CD4-positive, alpha-beta T cell treated with Interferon gamma for 1 hour (primary cell): ENCODE measurements at places on chromosomes 5 and 9.

GRCh38 chr5:458547-459353 is 15.8 kb downstream of the EXOC3 start:
- no peak for DNase-seq

DNA sequence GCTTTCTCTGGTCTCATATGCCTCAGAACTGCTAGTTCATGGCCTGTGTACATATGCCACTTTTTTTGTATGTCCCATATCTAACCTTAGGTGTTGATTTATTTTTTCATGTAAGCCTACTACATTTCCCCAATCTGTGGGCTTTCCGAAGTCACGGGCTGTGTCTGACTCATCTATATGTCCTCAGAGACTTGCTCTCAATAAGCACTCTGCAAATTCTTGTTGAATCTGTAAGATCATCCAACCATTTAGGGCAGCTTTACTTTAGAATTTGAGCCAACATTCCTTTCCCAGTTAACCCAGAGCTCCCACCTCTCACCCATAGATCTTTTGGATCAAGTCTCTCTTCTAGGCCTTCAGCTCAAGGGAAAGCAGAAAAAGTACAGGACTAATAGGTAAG is 263.4 kb downstream of the SEC61B start:
- no peak for DNase-seq

GRCh38 chr9:69376651-69377050 is 51.6 kb downstream of the ENTREP1 start:
- DNase-seq, result no peak

GRCh38 chr9:119945686-119946085 is 576.5 kb upstream of the BRINP1 start:
- DNase-seq, result no peak

GRCh38 chr5:174596429-174596828 is 128.0 kb upstream of the MSX2 start:
- DNase-seq, result no peak

DNA sequence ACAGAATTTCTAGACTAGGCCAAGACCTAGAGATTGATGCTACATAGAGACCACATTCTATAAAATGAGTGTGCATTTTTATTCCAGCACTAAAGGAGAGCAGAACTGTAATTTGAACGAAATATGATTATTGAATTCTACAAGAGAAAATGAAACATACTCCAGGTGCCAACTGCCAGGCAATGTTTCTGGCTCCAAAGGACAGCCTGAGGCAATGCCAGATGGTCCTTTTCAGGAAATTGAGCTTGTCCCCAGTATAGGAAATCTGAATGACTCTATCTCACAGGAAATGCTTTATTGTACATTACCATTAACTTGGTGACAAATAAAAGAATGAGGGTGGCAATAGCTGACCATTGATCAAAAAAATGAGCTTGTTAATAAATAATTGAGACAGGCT is 28.8 kb upstream of the RASGRF2 start:
- no peak for DNase-seq

DNA sequence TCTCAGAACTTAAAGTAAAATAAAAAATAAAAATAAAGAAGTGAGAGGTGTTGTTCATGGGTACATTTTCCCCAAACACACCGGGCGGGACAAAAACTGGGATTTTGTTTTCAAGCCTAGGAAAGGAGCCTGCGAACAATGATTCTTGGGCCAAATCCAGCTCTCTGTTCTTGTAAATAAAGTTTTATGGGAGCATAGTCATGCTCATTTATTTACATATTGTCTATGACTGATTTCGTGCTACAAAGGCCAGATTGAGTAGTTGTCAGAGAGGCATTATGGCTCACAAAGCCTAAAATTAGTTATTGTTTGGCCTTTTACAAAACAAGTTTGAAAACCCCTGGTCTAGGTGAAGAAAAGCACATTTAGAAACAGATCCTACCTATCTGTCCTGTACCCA is 821.0 kb upstream of the GRAMD2B start:
- no peak for DNase-seq

GRCh38 chr5:8332666-8333445 is 463.9 kb downstream of the MTRR start:
- DNase-seq, result no peak

DNA sequence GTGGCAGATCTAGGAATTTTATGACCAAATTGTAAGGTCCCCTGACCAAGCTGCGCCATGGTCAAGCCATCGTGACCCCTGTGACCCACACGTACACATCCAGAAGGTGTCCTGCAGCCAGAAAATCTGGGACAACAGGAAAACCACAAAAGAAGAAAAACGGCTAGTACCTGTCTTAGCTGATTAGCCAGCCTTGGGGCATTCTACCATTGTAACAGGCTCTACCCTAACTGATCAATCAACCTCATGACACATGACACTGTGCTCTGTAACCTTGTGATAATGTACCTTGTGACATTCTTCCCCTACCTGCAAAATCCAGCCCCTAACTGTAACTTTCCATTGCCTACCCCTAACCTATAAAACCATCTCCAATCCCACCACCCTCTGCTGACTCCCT is 43.6 kb downstream of the SPTLC1 start:
- DNase-seq, result no peak

GRCh38 chr9:92966518-92966800 is 19.1 kb downstream of the FGD3 start:
- DNase-seq, result no peak

DNA sequence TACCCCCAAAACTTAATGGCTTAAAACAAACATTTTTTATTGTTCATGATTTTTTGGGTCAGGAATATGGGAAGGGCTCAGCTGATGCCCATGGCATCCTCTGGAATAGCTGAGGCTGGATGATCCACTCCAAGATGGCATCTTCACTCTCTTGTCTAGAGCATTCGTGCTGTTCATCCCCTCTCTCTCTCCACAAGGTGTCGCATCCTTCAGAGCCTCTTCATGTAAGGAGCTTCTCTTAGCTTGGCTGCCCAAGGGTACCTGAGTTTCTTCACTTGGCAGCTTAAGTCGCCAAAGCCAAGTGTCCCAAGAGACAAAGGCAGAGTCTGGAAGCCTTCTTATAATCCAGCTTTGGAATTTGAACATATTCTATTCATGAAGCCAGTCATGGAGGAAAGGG is 294.7 kb downstream of the CHSY3 start:
- no peak for DNase-seq

GRCh38 chr9:6869081-6869948 is 111.5 kb downstream of the KDM4C start:
- DNase-seq, result no peak

- no peak for DNase-seq
Measured at GRCh38 chr5:122300374-122300773, 11.7 kb upstream of the SNCAIP start.

DNA sequence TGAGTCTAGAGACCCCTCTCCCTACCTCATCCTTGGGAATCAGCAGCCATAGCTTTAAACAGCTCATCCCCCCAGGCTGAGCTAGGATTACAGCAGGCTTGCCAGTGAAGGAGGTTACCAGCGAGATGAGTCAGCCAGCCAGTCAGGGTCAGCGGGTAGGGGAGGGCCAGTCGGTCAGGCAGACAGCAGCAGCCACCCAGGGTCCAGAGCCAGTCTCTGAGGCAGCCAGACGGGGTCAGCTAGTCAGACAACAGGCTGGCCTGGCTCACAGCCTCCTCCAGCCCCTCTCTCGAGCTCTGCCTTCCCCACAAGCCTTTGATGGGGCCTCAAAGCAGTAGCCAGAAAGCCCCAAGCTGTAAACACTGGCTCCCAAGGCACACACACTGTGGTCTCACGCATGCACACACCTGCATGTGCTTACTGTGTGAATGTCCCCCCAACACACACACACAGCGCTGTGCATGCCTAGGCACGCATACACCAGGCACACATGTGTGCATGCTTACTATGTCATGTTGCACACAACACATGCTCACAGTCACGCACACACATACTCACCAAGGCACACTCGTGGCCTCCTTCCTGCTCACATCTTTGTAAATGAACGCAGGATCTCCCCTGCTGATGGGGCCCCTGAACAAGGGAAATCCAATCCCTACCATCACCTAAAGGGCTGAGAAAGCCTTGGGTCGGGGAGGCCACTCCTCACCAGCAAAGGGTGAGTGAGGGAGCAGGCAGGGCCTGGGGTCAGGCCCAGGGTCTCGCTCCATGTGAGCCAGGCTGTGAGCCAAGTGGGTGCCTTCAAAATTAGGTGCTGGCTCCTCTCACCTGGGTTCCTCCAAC is 28.2 kb upstream of the CPLX2 start:
- no peak for DNase-seq

GRCh38 chr9:2407450-2407849 is 214.1 kb upstream of the VLDLR start:
- no peak for DNase-seq

GRCh38 chr5:150441813-150442698 is 7.5 kb downstream of the RPS14 start:
- DNase-seq, result no peak

- no peak for DNase-seq
Measured at GRCh38 chr9:135281791-135282737, 194.6 kb downstream of the OLFM1 start.

GRCh38 chr5:106080535-106080934 is 1590.2 kb downstream of the EFNA5 start:
- no peak for DNase-seq

GRCh38 chr5:73482383-73483136 is 15.7 kb upstream of the BTF3 start:
- DNase-seq, result no peak
